ENCODE measurements at places on chromosomes 1 and 21.

GRCh38 chr1:4563586-4563985 is 90.8 kb upstream of the AJAP1 start:
- DNase-seq: no peak

DNA sequence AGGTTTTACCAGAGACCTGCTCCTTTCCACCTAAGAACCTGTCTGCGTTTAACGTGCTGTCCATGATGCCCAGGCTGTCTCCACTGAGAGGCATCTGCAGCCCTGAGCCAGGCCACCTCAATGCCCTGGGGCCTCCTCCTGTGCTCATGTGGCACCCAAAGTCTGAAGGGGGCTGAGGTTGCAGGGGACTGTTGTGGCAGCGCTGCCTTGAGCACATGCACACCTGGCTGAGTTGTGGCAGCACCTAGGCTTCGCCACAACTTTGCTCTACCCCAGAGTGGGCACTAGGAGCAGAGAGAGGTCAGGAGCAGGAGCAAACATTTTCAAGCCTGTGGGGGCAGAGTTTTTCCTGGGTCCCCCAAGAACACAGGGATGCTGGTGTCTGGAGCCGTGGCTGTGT is 1527.1 kb downstream of the PLA2G4A start:
- no peak for DNase-seq

DNA sequence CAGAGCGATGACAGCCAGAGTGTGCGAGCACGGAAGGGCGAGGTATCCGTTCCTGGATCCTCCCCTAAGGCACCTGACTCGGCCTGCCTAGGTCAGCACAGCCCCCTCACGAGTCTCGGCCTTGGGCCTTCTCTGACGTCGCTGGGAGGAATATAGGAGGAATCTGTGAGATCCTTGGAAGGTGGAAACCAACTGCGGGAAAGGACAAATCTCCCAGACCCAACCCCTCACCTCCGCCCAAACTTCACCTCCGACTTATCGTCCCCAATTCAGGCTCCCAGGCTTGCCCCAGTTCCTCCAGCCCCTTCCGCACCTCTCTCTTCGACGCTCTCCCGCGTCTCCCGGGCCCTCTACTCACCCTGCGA is 494 bp downstream of the APH1A start:
- peak; percentile 52 for DNase-seq

GRCh38 chr1:192108161-192108560 is 50.1 kb upstream of the RGS18 start:
- no peak for DNase-seq

DNA sequence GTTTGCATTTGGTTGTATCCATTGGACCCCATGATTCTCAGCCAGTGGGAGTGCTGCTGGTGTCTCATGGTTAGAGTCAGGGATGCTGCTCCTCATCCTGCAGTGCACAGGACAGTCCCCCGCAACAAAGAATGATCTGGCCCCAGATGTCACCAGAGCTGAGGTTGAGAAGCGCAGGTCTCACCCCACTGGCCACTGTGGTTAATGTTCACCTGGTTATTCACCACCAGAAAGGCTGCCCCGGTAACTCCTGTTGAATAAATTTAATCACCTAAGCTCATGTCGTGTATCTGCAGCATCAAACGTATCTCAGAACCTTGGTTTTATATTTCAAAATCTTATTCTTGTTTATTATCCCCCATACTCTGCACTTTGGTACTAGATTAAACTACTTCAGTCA is 75.8 kb downstream of the ATP5PO start:
- DNase-seq: no peak

- DNase-seq: no peak
Observed at GRCh38 chr21:21114461-21114860, 116.3 kb downstream of the NCAM2 start.

DNA sequence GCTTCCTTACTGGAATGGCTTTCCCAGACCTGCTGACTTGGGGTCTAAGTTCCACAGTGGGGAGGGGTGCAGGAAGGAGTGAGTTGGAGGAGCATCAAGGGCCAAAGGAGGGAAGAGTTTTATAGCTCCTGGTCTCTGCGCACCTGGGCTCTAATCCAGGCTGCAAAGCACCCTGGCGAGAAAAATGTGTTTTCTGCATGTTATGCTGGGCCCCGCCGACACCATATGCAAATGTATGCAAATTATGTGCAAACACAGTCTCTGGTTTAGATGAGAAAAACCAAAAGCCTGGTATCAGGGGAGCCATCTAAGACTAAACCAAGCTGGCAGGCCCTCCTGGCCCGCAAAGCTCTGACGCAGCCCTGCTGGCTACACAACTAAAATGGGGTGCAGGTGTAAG is 95.0 kb downstream of the VWA5B1 start:
- DNase-seq: no peak

DNA sequence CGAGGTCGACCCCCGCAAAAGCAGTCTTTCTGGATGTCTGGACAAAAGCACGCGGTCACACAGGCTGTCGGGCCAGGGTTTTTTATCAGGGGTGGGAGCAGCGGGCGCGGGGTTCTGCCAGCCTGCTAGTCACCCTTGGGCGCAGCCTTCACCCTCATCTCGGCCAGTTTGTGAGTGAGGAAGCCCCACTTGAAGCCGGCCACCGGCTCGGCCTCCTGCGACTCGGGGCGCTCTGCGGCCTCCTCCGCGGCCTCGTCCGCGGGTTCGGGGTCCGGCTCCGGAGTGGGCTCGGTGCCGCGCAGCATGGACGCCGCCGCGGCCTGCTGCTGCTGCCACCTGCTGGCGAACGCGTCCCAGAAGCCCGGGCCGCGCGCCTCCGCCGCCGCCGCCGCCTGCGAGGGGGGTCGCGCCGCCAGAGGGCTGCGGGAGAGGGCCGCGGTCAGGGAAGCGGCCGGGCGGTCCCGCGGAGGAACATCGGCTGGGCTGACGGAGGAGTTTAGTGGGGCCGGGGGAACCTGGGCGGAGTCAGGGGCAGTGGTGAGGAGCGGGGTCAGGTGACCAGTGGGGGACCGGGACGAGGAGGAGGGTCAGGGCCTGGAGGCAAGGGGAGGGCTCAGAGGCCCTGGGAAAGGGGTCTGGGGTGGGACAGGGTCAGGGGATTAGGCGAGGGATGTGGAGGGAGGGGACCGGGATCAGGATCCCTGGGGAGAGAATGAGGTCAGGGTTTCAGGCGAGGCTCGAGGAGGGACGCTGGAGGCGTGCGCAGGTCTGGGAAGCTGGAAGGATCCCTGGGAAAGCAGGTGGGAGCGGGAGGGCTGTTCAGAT is 4.5 kb downstream of the C1orf232 start:
- peak; percentile 51 for DNase-seq

DNA sequence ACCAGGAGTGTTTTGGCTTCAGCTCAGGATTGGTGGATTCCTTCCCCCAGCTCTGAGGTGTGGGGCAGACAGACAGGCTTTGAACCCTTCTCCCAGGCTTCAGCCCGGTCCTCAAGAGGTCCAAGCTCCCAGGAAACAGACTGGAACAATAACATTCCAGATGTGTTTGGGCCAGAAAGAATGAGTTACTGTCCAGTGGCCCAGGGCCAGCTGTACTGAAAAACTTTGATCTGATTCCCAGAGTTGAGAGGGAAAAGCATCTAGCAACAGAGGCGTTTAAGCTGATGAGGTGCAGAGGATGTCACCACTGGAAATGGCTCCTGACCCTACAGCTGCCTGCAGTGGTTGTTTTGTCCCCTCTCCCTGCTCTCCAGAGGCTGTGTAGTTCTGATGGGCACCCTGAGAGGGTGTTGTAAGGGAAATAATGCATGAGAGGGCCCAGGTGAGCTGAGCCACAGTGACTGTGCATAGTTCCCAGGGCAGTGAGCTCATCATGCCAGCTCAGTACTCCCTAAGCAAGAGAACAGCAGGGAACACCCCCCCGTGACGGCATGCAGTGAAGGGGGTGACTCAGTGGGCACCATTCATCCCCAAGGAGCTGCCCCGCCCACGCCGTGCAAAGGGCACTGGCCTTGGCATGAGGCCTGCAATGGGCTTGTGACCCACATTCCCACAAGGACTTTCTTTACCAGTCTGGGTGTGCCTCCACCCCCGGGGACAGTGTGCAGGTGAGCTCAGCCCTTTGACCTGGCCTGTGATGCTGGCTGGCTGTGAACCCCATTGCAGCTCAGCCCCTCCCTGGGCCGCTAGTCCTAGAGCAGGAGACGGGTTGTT is 13.8 kb upstream of the SFN start:
- DNase-seq: peak; percentile 42

DNA sequence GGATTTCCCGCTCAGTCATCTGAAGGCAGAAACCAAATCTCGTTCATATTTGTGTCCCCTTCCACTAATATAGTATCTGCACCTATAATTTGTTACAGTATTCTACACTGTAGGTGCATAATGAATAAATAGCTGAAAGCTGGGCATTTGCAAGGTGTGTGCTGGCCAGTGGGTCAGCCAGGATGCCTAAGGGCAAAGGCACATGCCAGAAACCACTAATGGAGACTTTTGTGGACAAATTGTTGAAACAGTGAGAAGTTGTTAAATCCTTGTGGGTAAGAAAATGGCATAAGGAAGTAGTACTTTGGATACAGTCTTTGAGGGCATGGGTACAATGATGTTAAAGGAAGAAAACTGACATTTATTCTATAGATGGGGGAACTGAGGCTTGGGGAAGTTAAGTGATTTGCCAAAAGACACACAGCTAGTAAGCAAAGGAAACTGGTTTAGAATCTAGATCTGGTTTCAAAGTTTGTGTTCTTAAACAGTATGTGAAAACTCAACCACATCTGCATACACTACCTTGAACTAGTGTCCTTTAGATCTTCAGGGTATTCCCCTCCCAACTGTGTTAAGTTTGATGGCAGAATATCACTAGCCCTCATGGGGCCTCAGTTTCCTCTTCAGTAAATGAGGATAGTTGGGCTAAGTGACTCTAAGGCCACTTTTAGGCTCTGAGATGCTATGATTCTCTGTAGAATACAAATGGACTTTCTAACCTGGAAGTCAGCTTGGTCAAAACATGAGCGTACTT is 26.5 kb upstream of the LRRC8C start:
- DNase-seq: no peak

GRCh38 chr1:33443705-33444180 is 12.8 kb upstream of the PHC2 start:
- DNase-seq: no peak

DNA sequence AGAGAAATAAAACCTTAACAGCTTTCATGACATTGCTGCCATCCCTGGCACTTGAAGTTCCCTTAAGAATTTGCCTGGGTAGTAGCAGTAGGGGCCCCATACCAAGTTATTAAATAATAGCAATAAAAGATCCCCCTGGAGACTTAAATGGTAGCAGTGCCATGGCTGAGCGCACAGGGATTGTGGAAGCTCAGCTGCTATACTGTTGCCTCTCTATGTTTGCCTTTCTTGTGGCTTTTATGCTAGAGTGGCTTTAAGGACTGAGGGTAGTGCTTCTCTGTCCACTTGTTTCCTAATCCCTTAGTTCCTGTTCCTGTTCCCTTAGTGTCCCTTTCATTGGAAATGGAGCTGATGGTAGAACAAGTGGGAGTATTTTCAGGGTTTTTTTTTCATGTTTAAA is 42.1 kb downstream of the NCF2 start:
- DNase-seq: no peak

DNA sequence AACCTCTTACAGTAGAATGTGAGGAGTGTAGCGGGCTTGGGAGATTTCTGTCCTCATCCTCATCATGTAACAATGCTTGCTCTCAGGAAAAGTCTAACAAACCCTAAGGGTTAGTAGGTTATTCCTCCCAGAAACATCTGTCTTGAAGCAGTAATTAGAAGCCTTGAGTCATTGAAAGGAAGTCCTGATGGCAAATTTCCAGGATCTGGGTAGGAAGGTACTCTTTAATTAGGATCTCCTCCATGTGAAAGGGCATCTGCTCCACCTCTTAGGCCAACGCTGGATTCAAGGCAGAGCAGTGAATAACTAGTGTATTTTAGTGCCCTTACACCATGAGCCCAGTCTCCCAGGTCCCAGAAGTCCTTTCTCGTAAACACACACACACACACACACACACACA is 106.6 kb upstream of the BARHL2 start:
- DNase-seq: no peak

DNA sequence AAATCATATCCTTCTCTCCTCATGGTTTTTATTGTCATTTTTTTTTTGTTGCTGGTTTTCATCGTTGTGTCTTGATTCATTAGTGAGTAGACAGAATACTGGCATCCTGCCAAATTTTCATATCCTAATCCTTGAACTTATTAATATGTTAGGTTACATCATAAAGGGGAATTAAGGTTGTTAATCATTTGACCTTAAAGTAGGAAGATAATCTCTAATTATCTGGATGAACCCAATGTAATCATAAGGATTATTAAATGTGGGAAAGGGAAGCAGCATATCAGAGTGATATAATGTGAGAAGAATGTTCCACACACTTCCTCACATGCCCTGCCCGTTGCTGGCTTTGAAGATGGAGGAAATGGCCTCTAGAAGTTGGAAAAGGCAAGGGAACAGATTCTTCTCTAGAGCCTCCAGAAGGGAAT is 299.7 kb downstream of the HMCN1 start:
- DNase-seq: no peak

GRCh38 chr1:7808253-7808844 is 24.3 kb downstream of the PER3 start:
- DNase-seq: no peak

- DNase-seq: no peak
Observed at GRCh38 chr1:109922326-109922725, 11.7 kb downstream of the CSF1 start.

DNA sequence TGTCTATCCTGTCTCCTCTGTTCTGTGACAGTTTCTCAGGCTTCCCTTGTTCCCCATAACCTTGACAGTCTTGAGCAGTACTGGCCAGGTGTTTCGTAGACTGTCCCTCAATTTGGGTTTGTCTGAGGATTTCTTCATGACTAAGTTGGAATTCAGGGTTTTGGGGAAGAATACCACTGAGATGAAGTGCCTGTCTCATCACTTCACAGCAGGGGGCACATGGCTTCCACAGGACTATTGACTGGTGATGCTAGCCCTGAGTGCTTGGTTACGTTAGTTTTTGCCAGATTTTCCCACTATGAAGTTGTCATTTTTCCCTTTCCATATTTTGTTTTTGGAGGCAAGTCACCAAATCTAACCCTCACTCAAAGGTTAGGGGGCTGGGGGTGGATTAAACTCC is 45.7 kb downstream of the CDCP2 start:
- no peak for DNase-seq

DNA sequence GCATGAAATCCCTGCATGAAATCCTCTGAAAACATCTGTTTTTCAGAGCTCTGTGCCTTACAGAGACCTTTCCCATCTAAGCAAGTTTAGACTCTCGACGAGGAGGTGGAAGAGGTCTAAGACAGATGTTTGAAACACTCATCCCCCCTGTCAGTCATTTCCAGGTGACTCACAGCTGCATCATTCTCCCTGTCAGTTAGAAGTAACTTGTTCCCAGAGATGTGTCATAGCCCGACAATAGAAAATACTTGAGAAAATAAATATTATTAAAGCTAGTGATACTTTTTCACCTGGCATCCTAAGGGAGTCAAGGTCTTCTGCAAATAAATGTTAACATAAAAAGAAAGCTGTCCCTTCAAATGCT is 41.6 kb upstream of the SEC16B start:
- no peak for DNase-seq

DNA sequence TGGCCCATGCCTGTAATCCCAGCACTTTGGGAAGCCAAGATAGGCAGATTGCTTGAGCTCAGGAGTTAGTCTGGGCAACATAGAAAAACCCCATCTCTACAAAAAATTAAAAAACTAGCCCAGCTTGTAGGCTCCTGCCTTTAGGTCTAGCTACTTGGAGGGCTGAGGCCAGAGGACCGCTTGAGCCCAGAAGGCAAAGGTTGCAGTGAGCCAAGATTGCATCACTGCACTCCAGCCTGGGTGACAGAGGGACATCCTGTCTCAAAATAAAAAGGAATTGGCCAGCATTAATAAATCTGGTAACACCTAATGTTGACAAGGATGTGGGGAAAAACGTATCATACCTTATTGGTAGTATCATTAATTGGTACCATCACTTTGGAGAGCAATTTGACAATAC is 396.2 kb downstream of the PLPP3 start:
- DNase-seq: no peak

- DNase-seq: no peak
Observed at GRCh38 chr21:34630536-34631143, 15.7 kb upstream of the RCAN1 start.

Measured in thyroid gland (tissue), 4 donors.